Activated naive CD4-positive, alpha-beta T cell treated with anti-CD3 and anti-CD28 coated beads, Interleukin-2, amount 50 U/mL, for 72 hours (primary cell): ENCODE measurements at places on chromosomes 4 and X. TPM values are rescaled to one million over a fixed set of nuclear protein-coding genes. Genes with fewer than 3 reads are reported as not detected.
A peak's percentile ranks its signal among the peaks of the same experiment; 100 is the strongest.

GRCh38 chr4:48490680-48491513 is 845 bp downstream of the ZAR1 start:
- no peak for DNase-seq

GRCh38 chr4:44914223-44914622 is 187.9 kb upstream of the GNPDA2 start:
- DNase-seq = no peak

DUX4 gene
- total RNA-seq = not detected

GRCh38 chr4:110198435-110199416 is at the start of gene ELOVL6:
Gene ELOVL6 (minus strand): TSS chr4:110198615. CDS start chr4:110198335, 280 bp downstream.
- DNase-seq = peak; percentile 19

YIPF7 gene
- 0.61 TPM for total RNA-seq

KCNIP4 gene
- total RNA-seq = not detected

SORBS2 gene
- total RNA-seq = not detected

GRCh38 chr4:183445097-183445428 is 627 bp downstream of the CDKN2AIP start:
- DNase-seq = no peak
